Urothelium cell line (cell line): ENCODE measurements at places on chromosomes 5 and 9.

DNA sequence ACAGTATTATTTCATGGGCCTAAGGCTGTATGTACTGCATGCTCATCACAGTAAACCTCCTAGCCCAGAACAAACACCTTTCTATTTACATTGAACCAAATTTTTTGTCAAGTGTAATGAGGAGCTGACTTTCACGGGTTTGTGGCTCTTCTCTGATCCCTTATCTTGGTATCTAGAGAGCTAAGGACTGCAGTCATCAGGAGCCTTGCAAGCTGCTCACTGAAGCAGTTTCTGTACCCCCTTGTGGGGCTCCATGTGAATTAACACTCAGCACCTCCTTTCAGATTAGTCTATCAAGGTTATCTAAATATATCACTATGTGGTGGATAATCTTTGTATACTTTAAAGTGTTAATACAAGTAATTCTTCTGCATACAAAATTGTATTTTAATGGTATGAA is 108.2 kb downstream of the AUH start:
- DNase-seq = no peak

DNA sequence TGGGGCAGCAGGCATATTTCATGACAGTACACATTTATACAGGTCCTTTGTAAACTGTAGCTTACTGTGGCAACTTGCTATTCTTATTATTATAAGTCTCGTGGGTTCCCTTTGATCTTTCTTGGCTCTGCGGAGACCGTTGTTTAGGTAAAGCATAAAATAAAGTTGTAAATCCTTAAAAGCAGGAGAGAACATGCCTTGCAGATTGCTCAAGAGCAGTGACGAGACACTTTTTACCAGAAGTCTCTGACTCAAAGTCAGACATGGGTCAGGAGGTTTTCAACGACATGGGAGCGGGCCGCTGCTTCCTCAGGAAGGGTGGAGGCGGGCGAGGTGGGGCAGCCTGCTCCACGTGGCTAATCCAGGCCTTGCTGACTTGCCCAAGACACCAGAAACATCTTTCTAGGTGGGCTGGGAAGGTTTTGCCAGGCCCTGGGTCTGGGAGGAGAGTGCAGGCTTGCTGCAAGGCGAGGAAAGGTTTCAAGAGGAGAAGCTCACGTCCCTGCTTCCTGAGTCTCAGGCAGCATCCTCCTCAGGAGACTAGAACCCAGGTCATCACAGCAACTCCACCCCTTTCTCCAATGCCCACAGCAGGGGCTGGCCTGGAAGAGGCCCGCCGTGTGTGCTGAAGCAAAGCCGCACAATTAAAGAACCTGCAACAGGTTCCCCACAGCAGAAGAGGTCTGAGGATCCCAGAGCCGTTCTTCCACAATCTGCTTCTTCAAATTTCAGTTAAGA is 6.5 kb downstream of the TBC1D2 start:
- DNase-seq = peak; percentile 38

- DNase-seq = peak; percentile 40
Measured at GRCh38 chr5:152532714-152533113, 127.6 kb upstream of the NMUR2 start.

GRCh38 chr9:123248630-123249029 is 19.8 kb downstream of the STRBP start:
- DNase-seq = no peak

DNA sequence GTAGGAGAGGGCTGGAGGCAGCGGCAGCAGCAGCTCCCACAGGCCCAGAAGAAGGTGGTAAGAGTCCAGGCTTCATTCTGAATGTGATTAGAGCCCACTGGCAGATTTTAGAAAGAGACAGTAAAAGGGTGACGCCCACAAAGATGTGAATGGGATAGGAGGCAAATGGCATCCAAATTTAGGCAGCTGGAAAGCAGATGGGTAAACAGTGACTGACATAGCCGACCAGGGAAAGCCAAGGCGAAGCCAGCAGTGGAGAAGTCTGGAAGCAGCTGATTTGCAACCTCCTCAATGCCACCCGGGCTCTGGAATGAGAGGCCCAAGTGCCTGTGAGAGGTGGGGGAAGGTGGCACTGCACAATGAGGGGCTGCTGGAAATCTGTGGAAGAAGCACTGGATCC is 103.3 kb downstream of the C5orf15 start:
- no peak for DNase-seq

GRCh38 chr9:127277099-127277498 is 12.5 kb downstream of the GARNL3 start:
- DNase-seq = no peak

- no peak for DNase-seq
Measured at GRCh38 chr5:31487506-31487905, 44.4 kb downstream of the DROSHA start.

- no peak for DNase-seq
Measured at GRCh38 chr5:67179697-67180361, 16.8 kb downstream of the CD180 start.

DNA sequence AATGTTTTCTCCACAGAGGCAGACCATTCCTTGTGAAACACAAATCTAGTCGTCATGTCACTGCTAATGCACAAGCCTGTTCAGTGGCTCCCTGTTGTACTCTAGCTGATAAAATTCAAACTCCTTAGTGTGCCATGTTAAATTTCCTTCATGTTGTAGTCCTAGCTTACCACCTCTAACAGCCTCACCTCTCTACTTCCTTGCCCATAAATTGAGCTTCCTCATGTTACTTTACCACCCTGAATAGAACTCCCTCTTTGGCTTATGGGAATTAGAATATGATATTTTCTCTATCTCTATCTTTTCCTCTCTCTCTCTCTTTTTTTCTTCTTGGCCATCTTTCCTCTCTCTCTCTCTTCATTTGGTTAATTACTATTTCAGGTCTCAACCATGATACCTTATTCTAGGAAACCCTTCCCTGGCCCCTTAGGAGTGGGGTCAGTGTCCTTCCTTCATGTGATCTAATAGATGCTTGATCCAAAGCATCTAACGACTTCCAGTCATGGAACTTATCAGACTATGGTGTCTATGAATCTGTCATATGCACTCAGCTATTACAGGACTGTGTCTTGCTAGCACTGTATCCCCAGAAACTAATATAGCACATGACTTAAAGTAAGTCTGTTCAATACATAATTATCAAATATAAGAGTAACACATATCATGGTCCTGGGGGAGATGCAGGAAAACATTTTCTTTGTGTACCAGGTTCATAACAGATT is 31.5 kb upstream of the ALDH1A1 start:
- no peak for DNase-seq

GRCh38 chr5:173804579-173804978 is 83.6 kb upstream of the CPEB4 start:
- DNase-seq = no peak

DNA sequence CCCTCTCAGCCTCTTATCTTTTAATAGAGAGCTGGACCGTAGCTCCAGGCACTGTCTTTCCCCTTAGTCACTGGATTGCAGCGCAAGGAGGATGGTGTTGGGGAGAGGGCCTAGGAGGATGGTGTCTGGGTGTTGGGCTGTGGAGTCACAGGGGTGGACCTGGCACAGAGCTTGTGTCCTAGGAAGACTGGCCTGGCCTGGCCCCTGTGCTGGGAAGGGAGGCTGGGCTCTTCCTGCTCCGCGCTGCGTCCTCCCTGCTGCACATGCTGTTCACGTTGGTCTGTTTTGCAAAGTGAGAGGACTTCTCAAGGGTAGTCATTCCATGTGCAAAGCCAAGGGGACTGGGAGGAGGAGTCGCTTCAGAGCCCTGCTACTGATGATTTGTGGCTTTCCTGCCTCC is 123.9 kb downstream of the EHMT1 start:
- no peak for DNase-seq

GRCh38 chr5:178292826-178293205 is 60.2 kb upstream of the PHYKPL start:
- no peak for DNase-seq

- DNase-seq = no peak
Measured at GRCh38 chr5:142293486-142293885, 31.3 kb downstream of the SPRY4 start.

DNA sequence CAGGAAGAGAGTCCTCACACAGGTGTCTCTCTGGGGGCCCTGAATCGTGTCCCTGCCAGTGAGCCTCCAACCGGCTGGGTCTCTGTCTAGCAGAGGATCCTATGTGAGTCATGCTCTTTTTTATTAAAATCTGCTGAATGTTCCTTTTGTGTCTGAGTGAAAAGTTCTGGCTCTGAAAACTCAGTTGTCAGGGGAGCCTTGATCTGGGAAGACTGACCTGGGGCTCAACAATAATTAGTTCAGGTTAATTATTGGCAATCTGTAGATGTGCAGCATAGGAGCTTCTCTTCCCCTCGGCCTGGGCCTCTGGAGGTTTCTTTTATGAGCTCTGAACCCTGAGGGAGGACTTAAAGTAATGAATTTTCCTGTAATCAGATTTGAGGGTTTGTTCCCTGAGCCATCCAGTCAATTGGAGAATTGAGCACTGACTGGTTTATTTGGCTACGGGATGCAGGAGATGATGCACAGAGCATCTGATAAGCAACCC is 45.2 kb downstream of the ALG2 start:
- no peak for DNase-seq

DNA sequence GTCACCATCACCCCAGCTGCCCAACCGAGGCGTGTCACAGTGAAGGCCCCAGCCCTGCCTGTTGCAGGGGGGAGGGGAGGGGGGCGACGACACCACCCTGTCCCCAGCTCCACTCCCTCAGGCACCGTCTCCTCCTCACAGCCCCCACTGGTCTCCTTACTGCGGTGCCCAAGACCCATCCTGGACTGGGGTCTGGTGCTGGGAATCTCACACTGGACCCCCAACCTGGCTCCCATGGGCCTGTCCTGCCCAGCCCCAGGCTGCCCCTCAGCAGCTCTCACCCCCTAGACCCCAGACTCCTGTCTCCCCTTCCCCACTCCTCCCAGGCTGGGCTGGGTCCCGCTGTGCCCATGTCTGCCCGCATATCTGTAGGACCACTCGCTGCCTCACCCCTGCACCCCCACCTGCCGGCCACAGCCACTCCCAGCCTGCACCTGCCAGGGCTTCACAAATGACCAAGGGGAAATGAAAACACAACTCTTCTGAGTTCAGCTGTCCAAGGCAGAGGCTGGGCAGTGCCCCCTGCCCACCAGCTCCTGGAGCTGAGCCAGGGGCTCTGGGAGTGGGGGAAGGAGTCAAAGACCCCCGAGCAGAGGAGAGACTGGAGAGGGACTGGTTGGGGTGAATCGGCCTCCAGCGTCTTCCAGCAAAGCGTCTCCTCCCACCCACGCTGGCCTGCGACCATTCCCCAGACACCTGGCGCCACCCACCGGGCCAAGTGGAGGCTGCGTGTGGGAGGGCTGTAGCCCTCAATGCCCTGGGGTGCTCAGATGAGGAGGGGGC is 32.6 kb upstream of the EGFL7 start:
- peak; percentile 50 for DNase-seq

- DNase-seq = no peak
Measured at GRCh38 chr5:154198611-154199230, 8.2 kb downstream of the GALNT10 start.

- no peak for DNase-seq
Measured at GRCh38 chr5:153746440-153746839, 256.0 kb downstream of the GRIA1 start.

- no peak for DNase-seq
Measured at GRCh38 chr5:133962801-133963476, 5.5 kb downstream of the C5orf15 start.

DNA sequence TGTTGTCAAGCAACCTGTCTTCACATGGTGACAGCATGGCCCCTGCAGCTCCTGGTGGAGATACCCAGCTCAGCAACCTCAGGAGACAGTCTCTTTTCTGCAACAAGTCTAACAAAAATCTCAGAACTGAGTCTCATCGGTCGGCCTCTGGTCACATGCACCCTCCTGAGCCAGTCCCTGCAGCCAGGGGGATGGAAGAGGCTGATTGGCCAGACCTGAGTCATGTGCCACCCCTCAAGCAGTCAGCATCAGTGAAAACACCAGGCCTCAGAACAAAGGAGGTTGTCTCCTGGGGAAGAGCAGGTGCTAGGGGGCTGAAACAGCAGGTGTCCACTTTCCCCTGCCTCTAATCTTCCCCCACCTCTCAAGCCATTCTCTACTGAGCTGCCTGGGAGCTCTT is 54.4 kb downstream of the SMIM23 start:
- no peak for DNase-seq

- no peak for DNase-seq
Measured at GRCh38 chr9:16085167-16085726, 532.4 kb downstream of the CCDC171 start.

DNA sequence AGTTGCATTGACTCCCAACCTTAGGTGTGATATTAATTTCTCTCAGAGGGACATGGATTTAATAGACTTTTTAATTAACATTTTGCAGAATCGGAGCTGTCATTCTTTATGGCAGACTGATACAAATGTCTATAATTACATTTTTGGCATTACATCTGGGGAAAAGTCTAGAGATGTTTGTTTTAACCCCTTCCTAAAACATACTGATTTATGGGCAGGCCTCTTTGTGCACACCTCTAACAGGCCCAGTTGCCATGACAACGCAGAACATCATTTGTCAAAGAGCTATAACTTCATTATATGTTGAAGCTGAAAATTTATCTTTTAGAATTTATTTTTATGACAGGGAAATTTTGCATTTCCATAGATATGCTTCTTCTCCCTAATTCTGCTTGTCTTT is 158.5 kb downstream of the NTRK2 start:
- no peak for DNase-seq

GRCh38 chr5:112787261-112787660 is 49.6 kb downstream of the APC start:
- no peak for DNase-seq

DNA sequence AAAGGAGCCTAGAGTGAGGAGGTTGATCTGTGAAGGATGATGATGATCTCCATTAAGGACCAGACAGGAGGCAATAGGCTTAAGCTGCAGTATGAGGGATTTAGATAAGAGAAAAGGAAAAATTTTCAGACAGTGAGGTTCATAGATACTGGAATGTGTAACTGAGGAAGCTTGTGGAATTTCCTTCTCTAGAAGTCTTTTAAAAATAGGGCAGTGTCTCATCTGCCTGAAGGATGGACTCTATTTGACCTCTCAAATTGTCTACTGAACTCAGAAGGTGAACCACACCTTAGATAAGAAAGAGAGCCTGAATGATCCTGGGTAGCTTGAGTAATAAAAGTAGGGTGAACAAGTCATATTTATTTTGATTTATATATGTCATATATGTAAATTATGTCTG is 148.2 kb upstream of the CDKN2B start:
- no peak for DNase-seq

DNA sequence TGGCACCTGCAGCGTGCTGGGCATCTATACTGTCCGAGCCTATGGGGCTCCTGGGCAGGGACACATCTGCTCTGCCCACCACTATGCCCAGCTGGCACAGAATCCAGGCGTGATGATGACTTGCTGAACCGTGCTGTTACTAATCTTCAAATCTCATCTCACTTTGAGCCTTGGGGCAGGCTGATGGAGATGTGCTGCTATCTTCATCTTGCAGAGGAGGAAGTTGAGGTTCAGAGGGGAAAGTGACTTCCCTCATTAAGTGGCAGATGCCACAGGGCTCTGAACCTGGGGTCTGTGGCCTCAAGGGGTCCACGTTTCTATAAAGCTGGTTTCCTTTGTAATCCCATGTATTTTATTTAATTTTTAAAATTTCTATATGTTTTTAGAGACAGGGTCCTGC is 4.7 kb downstream of the SLC2A6 start:
- DNase-seq = no peak

GRCh38 chr5:127941646-127942045 is 141.9 kb upstream of the SLC12A2 start:
- no peak for DNase-seq
